T follicular helper cell (primary cell): ENCODE measurements at places on chromosomes 5 and 9.

GRCh38 chr9:129275626-129276247, 97.7 kb upstream of the IER5L start:
- no peak for DNase-seq

- no peak for DNase-seq
These were observed 158.7 kb downstream of the EFNA5 start for GRCh38 chr5:107512029-107512428.

- DNase-seq: no peak
These were observed 585.3 kb upstream of the KLF4 start for GRCh38 chr9:108074900-108075299.

DNA sequence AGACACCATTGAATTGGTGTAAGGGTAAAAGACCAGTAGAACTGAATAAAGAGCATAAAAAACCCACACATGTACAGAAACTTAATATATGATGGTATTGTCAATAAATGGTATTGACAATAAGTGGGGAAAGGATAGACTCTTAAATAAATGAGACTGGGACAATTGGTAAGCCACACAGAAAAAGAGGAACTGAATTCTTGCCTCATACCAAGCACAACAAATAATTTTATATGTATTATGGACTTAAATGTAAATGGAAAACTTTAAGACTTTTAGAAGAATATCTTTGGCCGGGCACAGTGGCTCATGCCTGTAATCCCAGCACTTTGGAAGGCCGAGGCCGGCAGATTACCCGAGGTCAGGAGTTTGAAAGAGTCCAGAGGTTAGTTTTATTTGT, 37.9 kb upstream of the PPP2CA start:
- no peak for DNase-seq

DNA sequence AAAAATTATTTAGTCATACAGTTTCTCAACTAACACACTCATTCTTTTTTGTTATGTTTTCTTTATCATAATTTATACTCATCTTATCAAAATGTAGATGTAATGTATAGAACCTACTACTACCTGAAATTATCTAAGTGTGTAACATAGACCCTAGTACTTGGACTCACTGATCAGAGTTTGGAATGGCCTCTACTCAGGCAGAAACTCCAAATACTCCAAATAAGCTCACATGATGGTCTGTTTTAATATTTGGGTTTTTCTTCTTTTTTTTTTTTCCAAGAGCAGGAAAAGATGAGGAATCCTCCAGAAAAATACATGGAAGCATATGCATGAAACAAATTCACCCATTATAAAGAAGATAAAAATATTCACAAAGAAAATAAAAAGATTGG, 126.3 kb downstream of the PDE4D start:
- DNase-seq: no peak

GRCh38 chr5:57745700-57746651, 263.4 kb upstream of the ACTBL2 start:
- DNase-seq: no peak

DNA sequence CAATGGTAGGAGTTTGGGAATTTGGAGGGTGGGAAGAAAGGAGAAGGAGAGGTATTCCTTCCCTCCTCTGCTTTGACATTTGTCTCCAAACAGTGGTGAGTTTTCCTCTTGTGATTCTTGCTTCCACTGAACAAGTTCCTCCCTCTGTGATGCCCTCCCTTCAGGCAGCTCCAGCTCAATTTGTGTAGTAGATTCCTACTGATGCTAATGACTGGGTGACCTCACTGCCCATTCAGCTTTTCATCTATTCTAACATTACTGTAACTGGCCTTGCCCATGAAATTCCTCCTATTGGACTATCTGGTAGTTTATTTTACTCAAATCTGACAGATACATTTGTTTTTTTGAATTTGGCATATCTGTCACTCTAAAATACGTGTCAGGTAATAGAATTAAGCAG, 121.4 kb downstream of the NFIB start:
- DNase-seq: no peak

DNA sequence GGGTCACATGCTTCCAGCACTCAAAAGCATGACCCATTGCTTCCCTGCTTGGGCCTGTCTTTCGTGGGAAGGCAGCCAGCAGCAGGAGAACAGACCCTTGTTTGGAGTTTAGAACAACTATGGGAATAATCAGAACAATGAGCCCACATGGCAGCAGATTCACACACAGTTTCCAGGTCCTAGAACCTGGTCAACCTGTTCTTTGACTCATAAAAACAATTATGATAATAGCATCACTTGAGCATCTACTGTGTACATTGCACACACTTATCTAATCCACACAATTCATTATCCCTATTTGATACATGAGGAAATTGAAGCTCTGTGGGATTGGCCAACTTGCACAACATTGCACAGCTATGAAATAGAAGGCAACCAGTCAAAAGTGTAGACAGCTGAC, 41.7 kb downstream of the KLF4 start:
- no peak for DNase-seq

GRCh38 chr9:122122468-122122867, 29.4 kb upstream of the TTLL11 start:
- DNase-seq: no peak

DNA sequence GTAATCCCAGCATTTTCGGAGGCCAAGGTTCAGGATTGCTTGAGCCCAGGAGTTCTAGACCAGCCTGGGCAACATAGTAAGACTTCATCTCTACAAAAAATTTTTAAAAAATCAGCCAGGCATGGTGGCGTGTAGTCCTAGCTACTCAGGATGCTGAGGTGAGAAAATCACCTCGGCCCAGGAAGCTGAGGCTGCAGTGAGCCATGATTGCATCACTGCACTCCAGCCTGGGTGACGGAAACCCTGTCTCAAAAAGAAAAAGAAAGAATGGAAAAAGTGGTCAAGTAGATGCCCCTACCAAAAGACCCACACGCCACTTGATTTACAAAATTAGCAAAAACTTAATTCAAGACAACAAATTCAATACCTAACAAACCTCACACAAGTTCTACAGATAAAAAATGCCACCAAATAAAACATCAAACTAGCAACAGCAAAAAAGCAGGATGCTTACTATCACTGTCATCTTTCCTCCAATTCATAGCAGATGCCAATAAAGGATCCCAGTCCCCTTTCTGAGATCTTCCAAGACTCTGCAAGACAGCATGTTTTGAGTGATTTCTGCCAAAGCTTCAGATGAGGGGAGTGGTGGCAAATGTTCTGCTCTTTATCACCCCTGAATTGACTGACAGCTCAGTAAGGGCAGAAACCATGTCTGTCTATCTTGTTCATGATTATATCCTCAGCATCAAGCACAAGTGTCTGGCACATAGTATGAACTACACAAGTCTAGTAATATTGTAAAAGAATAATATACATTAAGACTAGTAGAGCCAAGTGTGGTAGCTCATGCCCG, 34.2 kb upstream of the TESK1 start:
- no peak for DNase-seq

DNA sequence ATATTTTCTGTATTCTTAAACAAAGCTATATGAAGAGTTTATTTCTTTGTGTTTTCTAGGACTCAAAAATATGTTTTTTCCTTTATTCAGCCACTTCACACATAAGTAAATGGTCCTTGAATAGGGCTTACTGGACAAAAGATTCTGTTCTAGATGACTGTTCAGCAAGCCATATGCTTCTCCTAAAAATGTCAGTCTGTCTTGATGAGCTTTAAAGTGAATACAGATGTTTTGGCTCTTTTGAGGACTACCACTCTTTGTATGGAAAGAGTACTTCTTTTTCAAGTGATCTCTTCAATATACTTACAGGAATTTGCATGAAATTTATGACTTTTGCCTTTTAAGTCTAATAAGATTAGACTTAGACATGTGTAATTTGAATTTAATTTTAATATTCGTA, 8.4 kb downstream of the NDUFS4 start:
- no peak for DNase-seq

- no peak for DNase-seq
These were observed 53.7 kb upstream of the GDNF start for GRCh38 chr5:37893434-37894134.
